Calu3 (cell line): ENCODE measurements at places on chromosomes 7 and 10. TPM values are rescaled to one million over a fixed set of nuclear protein-coding genes. Genes with fewer than 3 reads are reported as not detected.

CALCR gene
- total RNA-seq = not detected in 2 replicates

UPK3B gene
- 6.0 and 14.6 TPM in 2 replicates for total RNA-seq

IL15RA gene
- total RNA-seq = 28.6 and 42.4 TPM in 2 replicates

TRIM74 gene
- 0.33 TPM in 1 of 2 replicates, not detected in the other for total RNA-seq

COBL gene
- 48.1 and 49.9 TPM in 2 replicates for total RNA-seq

NFE2L3 gene
- total RNA-seq = 74.3 and 108 TPM in 2 replicates

GIMAP7 gene
- total RNA-seq = not detected in 2 replicates

FRMD4A gene
- 6.1 and 7.0 TPM in 2 replicates for total RNA-seq

CC2D2B gene
- total RNA-seq = 0.29 TPM in 1 of 2 replicates, not detected in the other

NPC1L1 gene
- 45.0 and 46.0 TPM in 2 replicates for total RNA-seq

ANXA8 gene
- 0.69 and 1.1 TPM in 2 replicates for total RNA-seq

DNA sequence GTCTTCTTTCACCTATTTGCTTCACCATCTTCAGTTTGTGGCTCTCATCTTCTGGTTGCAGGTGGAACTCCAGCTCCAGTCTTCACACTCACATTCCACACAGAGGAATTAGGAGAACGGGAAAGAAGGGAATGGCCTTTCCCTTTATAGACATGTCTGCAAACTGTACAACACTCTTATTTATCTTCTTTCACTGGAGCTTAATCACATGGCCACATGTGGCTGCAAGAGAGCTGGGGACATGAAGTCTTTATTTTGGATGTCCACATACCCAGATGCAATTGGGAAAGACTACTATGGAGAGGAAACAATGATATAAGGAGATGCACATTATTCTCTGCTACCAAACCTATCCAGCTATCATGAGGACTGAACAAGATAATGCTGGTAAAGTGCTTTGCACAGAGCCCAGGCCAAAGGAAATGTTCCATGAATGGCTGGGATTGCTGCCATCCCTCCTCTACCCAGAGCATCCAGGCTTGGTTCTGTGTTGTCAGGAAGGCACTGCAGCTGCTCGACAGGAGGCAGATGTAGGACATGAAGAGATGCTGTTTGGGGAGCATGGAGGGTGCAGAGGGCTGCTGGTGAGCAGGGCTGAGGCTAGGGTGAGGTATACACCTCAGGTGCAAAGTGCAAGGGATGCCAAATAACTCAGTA is 183.8 kb upstream of the TBX20 start:
- no peak for DNase-seq

- no peak for DNase-seq
These were observed 45.5 kb upstream of the SLC29A4 start for GRCh38 chr7:5237286-5237685.

DNA sequence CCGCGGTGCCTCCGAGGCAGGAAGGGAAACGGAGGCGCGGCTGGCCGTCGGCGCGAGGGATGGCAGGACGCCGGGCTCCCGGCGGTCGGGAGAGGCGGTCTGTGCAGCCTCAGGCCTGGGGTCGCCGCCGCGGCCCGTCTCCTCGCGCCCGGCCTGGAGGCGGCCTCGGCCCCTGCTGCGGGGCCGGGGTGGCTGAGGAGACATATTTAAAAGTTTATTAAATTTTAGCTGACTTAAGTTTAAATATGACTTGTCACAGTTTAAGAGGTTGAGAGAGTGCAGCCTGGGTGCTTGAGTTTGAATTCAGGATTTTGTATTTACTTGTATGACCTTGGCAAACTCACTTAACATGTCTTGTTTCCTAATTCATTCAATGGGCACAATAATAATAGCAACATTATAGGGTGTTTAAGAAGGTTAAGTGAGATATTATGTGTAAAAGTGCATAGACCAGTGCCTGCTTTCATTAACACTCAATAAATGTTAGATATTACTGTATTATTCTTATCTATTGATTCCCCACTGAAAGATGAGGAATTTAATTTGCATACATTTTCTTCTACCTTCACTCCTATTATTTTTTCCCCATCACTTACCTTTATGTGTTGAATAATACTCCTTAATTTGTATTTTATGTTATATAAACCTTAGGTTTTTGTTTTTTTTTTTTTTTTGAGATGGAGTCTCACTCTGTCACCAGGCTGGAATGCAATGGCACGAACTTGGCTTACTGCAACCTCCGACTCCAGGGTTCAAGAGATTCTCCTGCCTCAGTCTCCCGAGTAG is 718 bp downstream of the DYNC2I1 start:
- no peak for DNase-seq

- no peak for DNase-seq
These were observed 8.4 kb upstream of the UCN3 start for GRCh38 chr10:5356302-5356763.

- DNase-seq = no peak
These were observed 27.4 kb downstream of the WIPI2 start for GRCh38 chr7:5217396-5217795.

DNA sequence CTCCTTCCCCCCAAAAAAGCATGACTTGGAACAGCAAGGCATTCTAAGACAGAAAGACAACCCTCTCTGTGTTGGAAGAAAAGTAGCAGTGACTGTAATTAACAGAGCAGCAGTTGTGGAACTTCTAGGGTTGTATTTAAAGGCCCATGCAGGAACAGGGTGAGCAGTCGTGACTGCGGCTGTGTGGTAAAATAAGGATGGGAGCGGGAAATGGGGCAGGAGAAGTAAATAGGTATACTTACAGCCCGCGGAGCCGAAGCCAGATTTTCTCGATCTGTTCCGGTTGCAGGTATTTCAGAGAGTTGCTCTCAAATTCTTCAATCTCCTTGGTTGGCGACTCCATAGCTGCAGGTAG is 179 bp downstream of the PDE1C start:
- DNase-seq = no peak

- DNase-seq = no peak
These were observed 12.5 kb upstream of the SLC18A3 start for GRCh38 chr10:49597426-49598163.

- DNase-seq = no peak
These were observed 6.9 kb upstream of the SUN1 start for GRCh38 chr7:825386-825785.

- no peak for DNase-seq
These were observed 76.8 kb upstream of the LRRN3 start for GRCh38 chr7:111014079-111014478.

DNA sequence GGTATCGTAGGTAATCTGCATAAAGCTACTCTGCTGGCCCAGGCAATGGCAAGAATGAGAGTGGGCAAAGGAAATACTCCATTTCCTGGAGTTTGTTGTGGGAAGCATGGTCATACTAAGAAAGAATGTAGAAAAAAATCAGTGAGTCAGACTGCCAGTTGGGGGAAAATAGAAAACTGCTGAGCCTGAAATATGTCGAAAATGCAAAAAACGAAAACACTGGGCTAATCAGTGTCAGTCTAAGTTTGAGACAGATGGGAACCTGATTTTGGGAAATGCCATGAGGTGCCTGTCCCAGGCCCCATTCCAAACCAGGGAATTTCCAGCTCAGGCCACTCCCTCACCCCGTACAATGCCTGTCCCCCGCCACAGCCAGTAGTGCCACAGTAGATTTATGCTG is 150.0 kb downstream of the ZNF33B start:
- DNase-seq = no peak

GRCh38 chr10:71423250-71423649 is 26.5 kb downstream of the CDH23 start:
- no peak for DNase-seq

- no peak for DNase-seq
These were observed 19.9 kb downstream of the TMEM72 start for GRCh38 chr10:44930904-44931620.
